ENCODE measurements at places on chromosomes 6 and 20. TPM values are rescaled to one million over a fixed set of nuclear protein-coding genes. Genes with fewer than 3 reads are reported as not detected.
A peak's percentile ranks its signal among the peaks of the same experiment; 100 is the strongest.

GRCh38 chr6:4021854-4022695, 56.9 kb downstream of the FAM217A start:
- DNase-seq, result peak; percentile 29

GRCh38 chr20:32332614-32333013, 25.5 kb upstream of the ASXL1 start:
- no peak for DNase-seq

DNA sequence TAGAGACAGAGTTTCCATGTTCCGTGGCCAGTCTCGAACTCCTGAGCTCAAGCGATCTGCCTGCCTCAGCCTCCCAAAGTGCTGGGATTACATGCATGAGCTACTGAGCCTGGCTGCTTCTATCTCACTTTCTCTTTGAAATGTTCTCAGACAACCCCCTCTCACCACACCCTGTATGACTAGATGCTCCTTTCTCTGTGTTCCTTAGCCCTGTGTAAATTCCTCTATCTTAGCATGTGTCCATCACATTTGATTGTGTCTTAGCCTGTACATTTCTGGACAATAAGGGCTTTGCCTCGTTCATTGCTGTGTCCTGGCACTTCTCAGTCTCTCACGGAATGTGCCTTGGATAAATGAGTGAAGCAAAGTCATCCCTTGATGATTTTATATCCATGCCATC, 168.1 kb upstream of the SCGN start:
- peak; percentile 17 for DNase-seq

DNA sequence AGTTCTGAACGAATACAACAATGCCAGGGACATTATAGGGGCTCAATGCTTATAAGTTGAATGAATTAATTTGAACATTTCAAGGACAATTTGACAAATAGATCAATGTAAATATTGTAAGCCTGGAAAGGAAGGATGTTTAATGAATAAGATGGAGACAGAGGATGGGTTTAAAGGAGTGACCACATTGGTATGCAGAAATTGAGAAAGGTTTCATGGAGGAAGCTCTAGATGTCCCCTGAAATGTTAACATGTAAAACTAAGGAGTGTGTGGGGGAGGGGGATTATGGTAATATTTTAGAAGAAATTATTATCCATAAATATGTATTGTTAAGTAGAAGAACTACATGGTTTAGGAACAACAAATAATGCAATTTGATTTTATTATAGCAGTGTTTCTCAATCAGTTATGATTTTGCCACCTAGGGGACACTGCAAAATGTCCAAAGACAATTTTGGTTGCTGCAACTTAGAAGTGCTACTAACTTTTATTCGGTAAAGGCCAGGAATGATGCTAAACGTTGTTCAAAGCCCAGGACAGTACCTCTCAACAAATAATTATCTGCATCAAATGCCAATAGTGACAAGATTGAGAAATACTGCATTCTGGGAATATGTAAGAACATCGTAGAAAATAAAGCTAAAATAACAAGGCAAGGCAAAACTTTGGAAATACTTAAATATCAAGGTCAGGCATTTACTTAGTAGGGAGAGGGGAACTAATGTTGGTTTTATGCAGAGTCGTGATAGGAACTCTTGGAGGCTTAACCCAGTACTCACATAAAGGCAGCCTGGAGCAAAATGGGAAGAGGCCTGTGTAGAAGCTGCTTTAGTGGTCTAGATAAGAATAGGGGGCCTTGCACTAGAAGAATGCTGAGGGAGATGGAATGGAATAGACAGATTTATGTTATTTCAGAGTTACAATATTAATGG, 686.9 kb upstream of the CITED2 start:
- DNase-seq, result peak; percentile 14

- DNase-seq, result peak; percentile 57
Measured at GRCh38 chr6:149182262-149182661, 135.2 kb upstream of the TAB2 start.

DNA sequence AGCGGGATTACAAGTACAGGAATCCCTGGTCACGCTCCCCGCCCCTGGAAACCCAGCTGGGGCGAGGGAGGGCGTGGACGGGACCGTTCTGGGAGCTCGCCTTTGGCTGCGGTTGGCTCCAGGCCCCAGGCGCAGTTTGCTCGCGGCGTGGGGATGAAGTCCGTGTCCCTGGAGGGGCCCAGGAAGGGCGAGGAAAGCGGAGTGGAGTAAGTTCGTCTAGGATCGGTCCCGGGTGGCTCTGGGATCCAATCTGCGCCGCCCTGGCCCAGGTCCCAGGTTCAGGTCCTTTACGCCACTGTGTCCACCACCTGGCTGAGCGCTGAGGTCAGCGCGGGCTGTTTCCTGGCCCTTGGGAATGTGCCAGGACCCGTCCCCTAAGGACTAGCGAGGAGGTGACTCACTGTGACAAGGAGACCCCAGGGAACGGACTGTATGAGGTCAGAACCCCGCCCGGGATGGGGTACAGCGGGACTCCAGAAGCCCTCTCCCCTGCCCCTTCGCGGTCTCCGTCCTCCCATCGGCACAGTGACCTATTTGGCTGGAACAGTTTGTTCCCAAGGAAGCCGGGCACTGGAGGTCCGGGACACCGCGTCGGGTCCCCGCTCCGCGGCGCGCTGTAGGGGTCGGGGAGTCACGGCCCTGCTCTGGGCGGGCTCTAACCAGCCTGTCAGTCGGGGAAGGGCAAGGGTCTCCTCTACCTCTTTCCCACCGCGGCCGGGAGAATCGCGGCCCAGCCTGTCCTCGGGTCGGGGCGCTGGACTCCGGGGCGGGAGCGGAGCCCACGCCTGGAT, 724 bp downstream of the CDKN1A start:
- peak; percentile 46 for DNase-seq

GRCh38 chr6:137358273-137358672, 135.9 kb downstream of the OLIG3 start:
- DNase-seq, result no peak

The MYCT1 gene
- total RNA-seq, result 3.1 TPM

GRCh38 chr6:127302728-127303660, 36.3 kb downstream of the RNF146 start:
- DNase-seq, result peak; percentile 43

The CDH4 gene
- 0.48 TPM for total RNA-seq

The ARFGEF3 gene
- total RNA-seq, result 4.6 TPM

DNA sequence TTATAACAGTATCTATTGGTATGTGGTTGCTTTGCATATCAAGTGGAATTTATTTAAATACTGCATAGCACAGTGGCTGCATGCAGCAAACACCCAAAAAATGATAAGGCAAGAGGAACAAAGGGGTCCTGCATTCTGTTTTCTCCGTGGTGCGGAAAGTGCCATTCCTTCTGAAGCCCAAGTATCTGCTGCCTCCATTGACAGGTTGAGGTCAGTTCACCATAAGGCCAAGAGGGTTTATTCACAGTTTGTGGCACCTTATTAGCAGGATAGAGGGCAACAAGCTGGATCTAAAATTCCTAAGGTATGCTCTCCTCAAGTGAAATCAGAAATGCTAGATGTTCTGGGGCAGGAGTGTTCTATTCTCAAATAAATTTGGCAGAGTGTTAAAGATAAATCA, 9.3 kb downstream of the CARMIL1 start:
- DNase-seq, result no peak

GRCh38 chr6:12608016-12608860, 108.3 kb upstream of the PHACTR1 start:
- peak; percentile 42 for DNase-seq

DNA sequence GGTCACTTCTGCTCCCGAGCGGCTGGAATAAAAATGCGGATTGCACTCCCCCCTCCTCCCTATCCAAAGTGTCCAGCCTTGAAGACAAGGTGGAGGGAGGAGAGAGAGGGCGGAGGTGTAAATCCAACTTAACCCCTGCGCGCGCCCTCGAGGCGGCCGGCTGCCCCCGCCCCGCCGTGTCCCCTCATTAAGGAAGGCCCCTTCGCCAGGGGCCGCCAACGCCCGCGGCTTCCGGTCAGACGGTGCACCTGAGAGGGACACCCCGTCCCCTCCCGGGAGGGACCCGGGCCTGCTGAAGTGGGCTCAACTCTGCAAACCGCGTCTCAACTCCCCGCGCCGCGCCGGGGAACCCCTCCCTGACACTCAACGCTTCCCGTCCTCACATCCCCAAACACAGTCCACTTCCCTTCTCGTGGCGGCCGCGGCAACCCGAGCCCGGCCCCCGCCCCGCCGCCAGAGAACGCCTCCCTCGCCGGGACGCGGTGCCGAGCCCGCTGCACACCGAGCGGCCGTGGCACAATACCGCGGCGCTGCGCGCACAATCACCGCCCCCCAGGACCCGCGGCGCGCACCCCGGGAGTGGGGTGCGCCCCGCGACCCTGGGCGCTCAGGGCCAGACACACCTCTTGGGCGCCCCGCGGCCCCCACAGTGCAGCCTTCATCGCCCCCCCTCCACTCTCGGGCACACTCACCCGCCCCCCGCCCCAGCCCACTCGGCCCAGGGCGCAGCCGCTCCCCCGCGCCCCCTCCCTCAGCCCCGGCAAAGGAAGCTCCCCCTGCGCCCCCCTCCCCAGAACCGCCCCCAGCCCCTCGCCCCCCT, 102.5 kb downstream of the NOL4L start:
- peak; percentile 57 for DNase-seq

The ITPR3 gene
- total RNA-seq, result 4.1 TPM

DNA sequence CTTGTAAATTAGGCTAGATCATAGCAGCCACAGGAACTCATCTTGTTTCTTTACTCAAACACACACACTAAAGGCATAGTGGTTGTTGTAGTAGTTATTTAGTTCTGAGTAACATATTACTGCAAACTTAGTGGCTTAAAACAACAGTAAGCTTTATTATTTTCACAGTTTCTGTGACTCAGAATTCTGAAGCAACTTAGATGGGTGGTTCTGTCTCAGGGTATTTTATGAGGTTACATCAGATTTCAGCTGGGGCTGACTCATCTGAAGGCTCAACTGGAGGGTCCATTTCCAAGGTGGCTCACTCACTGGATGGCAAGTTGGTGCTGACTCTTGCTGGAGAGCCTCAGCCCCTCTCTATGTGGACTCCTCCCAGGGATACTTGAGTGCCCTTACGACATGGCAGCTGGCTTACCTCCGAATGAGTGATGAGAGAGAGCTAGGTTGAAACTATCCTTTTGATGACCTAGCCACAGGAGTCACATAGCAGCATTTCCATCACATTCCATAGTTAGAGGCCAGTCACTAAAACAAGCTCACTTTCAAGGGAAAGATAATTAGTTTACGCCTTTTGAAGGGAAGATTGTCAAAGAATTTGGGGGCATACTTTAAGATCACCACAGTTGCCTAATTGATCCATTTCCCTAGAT, 136.5 kb upstream of the PRND start:
- DNase-seq, result no peak

GRCh38 chr6:141133836-141134235, 998.9 kb upstream of the GJE1 start:
- no peak for DNase-seq

DNA sequence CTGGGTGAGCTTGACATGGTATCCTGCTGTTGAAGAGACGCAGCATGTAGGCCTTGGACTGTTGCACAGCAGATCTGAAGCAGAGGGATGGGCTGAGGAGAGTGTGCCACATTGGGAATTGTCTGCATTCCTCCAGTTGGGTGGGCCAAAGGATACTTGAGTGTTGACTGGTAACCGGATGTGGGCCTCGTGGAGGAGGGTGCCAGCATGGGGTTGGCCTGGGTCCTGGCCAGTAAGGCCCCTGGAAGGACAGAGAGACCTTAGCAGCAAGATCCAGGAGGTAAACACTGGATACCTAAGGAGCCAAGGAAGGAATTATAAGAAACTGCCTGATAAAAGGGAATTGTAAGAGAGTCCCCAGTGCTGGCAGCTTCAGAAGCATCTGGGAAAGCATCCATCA, 76.9 kb downstream of the FIG4 start:
- DNase-seq, result no peak

The ADGRB3 gene
- 5.1 TPM for total RNA-seq

- DNase-seq, result no peak
Measured at GRCh38 chr6:131381052-131381708, 191.8 kb upstream of the ARG1 start.

- DNase-seq, result no peak
Measured at GRCh38 chr20:63029358-63030121, 22.8 kb upstream of the BHLHE23 start.

DNA sequence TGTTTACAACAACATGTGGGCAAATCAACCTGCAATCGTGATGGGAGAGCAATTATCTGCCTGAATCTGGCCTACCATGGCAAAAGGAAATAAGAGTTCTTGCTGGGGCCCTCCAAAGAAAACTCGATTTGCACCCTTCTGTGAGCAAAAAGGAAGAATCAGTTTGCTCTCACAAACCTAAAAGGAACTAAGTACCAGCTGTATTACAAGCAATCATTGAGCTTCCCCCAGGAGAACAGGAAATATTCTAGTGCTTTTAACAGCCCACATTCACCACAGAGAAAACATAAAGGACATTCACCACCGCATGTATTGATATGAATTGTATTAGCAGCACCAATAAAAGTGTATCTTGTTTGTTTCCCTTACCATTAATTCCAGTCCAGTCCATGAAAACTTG, 75.0 kb downstream of the MBOAT1 start:
- DNase-seq, result no peak

DNA sequence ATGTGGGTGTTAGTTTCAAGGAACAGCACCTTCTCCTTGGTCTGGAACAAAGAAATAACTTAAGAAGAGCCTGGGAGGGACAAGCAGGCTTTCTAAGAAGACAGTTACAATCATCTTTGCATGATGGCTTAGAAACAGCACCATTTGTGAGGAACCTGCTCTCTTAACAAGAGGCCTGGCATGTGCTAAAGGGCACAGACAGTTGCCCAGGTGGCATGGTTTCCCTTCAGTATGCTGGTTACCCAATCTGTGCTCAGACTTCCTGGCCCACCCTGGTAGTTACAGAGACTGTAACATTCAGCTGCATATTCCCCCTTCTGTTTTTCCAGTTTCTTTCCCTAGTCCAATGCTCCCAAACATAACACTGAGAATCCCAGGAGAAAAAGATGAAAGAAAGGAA, 84.0 kb downstream of the CHD6 start:
- no peak for DNase-seq

GRCh38 chr20:62313021-62313420, 10.2 kb downstream of the ADRM1 start:
- DNase-seq, result no peak

DNA sequence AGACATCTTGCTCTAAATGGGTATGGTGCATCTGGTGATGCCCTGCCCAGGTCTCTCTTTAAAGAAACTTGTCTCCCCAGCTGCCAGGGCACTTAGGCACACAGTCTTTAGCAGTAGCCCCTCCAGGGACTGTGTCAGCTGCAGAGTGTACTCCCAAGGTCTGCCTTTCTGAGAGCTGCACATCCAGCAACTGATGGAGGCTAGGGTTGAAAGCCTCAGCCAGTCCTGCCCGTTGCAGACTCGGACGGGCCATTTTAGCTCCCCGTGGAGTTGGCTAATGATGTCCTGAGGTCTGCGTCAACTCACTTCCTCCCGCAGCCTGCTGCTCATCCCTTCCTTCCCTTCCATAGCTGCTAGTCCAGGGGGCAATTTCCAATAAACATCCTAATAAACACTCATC, 381.8 kb downstream of the PTPRT start:
- no peak for DNase-seq

The NR2E1 gene
- 0.48 TPM for total RNA-seq

Data from umbilical cord (tissue), 2 donors.